Stimulated activated CD4-positive, alpha-beta T cell treated with anti-CD3 and anti-CD28 coated beads, Interleukin-4, amount 100 ng/mL, for 1 hour (primary cell): ENCODE measurements at places on chromosomes 11 and 22.

GRCh38 chr11:111691176-111691575 is 75.0 kb downstream of the PPP2R1B start:
- no peak for DNase-seq

DNA sequence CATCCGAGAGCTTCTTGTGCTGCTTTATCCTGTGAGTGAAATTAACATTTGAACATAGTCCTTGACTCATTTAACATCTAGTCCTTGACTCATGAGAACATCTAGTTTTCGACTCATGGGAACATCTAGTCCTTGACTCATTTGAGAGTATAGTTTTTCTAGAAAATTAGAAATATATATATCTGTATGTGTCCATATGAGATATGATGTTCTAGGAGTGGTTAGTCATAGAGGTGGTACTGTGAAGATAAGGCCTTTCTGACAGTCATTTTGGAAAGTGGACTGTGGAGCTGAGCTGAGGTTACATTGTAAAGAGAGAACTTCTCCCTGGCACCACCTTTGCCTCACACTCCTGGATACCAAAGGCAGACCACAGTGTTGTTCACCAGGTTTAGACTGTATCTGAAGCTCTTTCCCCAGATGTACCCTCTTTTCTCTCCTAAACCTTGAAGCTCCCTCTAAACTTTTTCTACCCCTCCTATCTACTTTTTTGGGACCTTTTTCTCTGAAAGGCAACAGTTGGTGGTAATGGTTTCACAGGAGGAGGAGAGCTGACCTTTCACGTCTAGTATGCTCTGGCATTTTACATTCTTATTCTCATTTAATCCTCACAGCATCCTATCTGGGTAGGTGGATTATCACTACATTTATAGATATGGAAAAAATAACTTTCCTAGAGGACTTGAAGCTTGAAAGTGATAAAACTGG is 67.2 kb downstream of the PPP2R1B start:
- DNase-seq, result no peak

DNA sequence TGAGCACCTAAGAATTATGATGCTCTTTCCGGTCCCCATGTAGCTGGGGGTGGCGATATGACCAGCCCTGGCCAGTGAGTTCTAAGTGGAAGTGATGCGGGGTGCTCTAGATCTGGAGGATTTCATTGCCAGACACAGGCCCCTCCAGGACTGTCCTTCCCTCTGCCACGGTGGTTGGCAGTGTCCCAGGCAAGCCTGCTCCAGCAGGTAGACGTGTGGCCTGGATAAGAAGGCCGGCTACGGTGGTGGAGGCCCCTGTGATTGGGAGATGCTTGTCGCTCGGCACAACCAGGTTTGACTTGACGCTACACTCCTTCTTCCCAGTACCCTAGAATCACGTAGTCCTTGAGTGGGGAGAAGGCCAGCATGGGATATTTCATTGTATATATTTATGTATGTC is 9.1 kb upstream of the ARHGAP8 start:
- DNase-seq, result no peak

DNA sequence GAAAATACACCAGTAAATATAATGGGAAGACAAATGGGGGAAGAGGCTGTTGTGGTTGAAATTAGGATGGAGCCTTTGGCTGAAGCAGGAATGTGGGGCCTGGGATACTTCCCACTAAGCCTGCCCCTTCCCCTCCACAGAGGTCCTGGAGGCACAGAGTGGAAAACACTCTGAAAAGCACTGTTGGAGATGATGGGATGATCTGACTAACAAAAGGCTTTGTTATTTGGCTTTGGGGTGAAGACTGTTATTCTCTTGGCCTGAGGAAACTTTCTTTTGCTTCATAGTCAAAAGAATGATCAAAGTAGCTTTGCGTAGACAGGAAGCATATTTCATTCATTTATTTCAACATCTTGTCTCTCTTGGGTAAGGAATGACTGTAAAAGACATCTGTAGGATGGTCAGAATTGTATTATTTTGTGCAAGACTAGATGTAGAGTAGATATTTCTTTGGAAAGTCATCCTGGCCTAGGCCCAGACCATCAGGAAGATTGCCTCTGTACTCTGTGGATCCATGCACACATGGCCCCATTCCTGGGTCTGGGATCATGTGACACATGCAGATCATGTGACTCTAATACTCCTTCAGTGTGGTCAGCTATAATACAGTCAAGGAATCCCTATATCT is 111.4 kb downstream of the SPON1 start:
- DNase-seq, result no peak

- no peak for DNase-seq
Observed at GRCh38 chr22:39175353-39176142, 23.1 kb upstream of the CBX7 start.
